ENCODE measurements at places on chromosomes 7 and 10.

- DNase-seq, result no peak
These were observed 70.8 kb downstream of the CHN2 start for GRCh38 chr7:29265208-29265923.

GRCh38 chr10:34116681-34117271, 698.3 kb downstream of the PARD3 start:
- no peak for DNase-seq

- no peak for DNase-seq
These were observed 5.0 kb upstream of the AHR start for GRCh38 chr7:17293481-17293880.

DNA sequence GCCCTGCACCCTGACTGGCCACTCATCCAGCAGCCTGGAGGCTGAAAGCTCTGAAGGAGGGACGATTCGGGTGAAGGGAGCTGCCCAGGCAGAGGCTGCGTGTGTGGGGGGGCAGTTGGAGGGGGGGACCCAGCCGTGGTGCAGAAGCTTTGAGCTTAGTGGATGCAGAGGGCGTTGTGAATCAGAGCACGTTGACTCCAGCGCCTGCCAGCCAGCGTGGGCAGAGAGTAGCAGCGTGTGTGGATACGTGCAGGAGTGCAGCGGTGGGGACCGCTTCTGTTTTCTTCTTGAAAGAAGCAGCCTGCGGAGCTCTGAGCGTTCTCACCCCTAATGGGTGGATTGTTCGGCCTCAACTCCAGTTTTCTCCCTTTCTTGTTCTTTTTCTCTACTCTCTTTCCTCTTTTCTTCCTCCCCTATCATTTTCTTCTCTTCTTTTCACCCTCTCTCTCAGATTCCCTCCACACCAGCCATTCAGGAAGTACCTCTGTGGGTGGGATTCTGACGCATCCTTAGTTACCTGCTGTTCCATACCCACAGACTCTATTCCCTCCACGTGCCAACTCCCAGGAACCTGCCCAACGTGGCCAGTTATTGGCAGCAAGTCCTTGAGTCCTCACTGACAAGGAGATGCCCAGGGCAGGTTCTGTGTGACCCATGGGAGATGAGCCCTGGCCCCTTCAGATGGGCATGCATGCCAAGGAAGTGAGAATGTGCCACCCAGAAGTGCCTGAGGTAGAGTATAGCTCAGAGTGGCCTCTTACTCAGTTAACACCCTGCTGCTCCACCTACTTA, 47.4 kb downstream of the SORCS3 start:
- DNase-seq, result no peak

- no peak for DNase-seq
These were observed 143.3 kb downstream of the KCNMA1 start for GRCh38 chr10:77494327-77494726.
